GM19239 (cell line): ENCODE measurements at places on chromosomes 1 and 21.

- DNase-seq = no peak
Measured at GRCh38 chr1:9422911-9423505, 116.3 kb upstream of the SLC25A33 start.

DNA sequence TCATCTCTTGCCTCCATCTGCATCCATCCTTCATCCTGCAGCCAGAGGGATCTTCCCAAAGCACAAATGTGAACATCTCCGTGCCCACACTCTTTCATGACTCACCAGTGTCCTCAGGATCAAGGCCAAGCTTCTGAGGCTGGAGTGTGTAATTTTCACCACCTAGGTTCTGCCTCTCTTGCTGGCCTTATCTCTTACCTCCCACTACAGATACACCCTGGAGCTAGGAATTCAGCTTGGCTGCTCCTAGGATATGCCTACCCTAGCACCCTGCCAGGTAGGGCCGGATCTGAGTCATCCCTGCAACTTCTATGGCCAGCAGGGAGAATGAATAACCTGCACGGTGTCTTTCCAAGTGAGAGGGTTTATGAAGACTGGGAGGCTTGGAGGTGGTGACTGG, 208.7 kb upstream of the CSF3R start:
- DNase-seq = no peak

GRCh38 chr1:198399452-198399851, 141.0 kb downstream of the ATP6V1G3 start:
- DNase-seq = no peak

- DNase-seq = peak; percentile 65
Measured at GRCh38 chr21:31866077-31866511, 6.7 kb upstream of the HUNK start.

DNA sequence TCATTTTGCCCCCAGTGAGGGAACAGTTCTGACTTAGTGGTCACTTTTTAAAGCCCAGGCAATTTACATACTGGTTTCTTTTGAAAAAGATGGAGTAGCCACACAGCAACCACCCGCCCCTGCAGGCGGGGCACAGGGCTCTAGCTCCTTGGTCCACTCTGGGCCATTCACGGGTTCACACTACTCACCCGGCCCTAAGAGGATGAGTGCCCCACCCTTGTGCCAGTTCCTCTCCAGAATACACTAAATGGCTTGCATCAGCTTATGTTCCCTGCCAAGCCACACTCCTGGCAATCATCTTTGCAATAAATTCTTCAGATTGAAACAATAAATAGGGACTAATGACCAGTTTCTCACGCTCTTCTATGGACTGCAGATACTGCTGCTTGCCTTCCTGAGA, 15.7 kb upstream of the ATP13A2 start:
- no peak for DNase-seq

DNA sequence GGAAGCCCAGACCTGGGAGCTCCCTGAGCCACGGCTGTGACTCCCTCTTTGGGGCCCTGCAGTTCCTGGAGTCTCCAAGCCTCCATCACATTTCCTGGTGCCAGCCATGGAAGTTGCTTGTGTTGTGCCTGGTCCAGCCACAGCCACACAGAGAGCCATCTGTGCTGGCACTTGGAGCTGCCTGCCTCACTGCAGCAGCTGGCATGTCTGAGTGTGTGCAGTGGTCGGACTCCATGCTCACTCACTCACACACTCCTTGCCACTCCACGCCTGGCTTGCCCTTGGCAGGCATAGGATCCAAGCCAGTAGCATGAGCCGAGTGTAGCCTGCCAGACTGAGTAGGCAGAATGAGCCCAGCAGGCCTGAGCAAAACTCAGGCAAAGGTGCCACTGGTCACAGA, 516.3 kb upstream of the BEND5 start:
- DNase-seq = no peak

DNA sequence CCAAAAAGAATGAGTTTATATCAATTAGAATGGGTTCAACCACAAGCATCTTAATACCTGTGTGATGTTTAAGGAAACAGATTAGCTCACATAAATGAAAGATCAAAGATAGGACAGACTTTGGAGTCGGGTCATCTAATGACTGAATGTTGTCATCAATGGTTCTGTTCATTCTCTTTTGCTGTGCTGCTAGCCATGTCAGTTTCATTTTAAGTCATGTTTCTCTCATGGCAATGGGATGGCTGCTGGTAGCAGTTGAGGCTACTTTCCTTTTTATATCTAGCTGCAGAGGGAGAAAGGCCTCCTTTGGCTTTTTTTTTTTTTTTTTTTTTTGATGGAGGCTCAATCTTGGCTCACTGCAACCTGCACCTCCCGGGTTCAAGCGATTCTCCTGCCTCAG, 86.9 kb upstream of the SPAG17 start:
- DNase-seq = no peak

GRCh38 chr1:154583773-154584172, 16.2 kb downstream of the CHRNB2 start:
- DNase-seq = no peak
